ENCODE measurements at places on chromosomes 16 and 17.

GRCh38 chr16:58498341-58499091 lies 1.4 kb upstream of the NDRG4 start:
- no peak for DNase-seq

GRCh38 chr16:67963662-67964321 lies 4.6 kb downstream of the SLC12A4 start:
- DNase-seq: no peak

- no peak for DNase-seq
These were observed 177.1 kb downstream of the SNX29 start for GRCh38 chr16:12153662-12154061.

DNA sequence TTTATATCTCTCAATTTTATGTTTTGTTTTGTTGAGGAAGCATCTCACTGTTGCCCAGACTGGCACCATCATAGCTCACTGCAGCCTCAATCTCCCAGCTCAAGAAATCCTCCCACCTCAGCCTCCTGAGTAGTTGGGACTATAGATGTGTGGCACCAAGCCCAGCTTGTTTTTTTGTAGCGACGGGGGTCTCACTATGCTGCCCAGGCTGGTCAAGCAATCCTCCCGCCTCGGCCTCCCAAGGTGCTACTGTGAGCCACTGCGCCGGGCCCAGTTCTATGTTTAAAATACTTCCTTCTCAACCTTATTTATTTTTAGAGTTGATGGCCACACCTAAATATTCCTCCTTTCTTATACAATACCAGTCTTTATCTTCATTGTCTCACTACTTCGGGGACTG lies 1.9 kb upstream of the NFE2L1 start:
- no peak for DNase-seq

Measured in SW 1271 (cell line).